ENCODE measurements at places on chromosomes 1 and 21.

- DNase-seq = peak; percentile 31
These were observed 142.5 kb downstream of the ZNF648 start for GRCh38 chr1:181918880-181919525.

DNA sequence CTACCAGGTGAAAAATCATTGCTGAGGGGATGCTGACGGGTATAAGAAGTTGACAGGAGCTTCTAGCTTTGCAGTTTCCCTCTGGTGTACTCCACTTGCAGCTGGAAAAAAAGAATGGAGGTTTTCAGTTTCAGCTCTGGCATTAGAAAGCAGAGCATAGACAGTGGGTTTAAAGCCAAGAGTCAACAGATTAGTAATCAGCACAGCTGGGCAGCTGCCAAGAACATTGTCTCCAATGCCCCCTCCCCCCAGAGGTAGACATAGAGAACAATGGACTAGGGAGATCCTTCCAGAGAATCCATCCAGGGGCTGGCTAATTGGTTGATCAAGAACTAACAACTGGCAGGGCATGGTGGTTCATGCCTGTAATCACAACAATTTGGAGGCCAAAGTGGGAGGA lies 10.1 kb upstream of the ZBTB8B start:
- DNase-seq = no peak

GRCh38 chr1:178038372-178038771 lies 55.5 kb upstream of the RASAL2 start:
- no peak for DNase-seq

DNA sequence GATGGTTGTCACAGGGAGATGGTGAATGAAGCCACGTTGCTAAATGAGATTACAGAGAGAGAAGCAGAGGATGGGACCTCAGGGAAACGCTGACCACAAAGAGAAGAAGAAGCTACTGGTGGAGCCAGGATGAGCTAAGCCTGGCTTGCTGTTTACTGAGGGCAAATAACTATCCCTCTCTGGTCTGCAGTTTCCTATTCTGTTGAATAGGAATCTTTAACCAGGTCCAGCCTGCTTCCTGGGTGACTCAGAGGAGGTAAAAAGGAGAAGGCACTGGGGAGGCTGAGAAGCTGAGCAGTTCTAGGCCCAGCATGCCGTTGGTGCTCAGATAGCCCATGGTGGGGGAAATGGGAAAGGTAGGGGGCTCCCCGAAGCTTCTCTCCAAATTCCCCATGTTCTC lies 29.6 kb downstream of the DMBX1 start:
- no peak for DNase-seq

- no peak for DNase-seq
These were observed 1946.7 kb downstream of the MRPL39 start for GRCh38 chr21:23660560-23660959.

DNA sequence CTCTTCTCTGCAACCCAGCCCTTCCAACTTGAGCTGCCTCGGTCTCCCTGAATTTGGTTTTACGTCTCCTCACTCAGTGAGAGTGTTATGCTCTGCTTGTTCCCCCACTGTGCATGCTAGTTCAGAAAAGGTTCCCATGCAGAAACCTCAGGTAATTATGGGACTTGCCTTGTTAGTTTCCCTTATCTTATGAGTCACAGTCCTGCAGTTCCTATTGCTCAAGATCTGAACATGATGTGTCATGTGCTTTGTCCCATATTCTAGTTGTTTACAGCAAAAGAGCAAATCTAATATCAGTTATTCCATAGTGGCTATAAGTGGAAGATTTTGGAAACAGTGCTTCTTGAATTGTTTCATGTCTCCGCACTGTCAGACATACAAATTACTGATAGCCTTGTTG lies 74.4 kb downstream of the DUSP10 start:
- DNase-seq = no peak

- peak; percentile 59 for DNase-seq
These were observed 64.9 kb upstream of the FCGR2A start for GRCh38 chr1:161440312-161440894.

DNA sequence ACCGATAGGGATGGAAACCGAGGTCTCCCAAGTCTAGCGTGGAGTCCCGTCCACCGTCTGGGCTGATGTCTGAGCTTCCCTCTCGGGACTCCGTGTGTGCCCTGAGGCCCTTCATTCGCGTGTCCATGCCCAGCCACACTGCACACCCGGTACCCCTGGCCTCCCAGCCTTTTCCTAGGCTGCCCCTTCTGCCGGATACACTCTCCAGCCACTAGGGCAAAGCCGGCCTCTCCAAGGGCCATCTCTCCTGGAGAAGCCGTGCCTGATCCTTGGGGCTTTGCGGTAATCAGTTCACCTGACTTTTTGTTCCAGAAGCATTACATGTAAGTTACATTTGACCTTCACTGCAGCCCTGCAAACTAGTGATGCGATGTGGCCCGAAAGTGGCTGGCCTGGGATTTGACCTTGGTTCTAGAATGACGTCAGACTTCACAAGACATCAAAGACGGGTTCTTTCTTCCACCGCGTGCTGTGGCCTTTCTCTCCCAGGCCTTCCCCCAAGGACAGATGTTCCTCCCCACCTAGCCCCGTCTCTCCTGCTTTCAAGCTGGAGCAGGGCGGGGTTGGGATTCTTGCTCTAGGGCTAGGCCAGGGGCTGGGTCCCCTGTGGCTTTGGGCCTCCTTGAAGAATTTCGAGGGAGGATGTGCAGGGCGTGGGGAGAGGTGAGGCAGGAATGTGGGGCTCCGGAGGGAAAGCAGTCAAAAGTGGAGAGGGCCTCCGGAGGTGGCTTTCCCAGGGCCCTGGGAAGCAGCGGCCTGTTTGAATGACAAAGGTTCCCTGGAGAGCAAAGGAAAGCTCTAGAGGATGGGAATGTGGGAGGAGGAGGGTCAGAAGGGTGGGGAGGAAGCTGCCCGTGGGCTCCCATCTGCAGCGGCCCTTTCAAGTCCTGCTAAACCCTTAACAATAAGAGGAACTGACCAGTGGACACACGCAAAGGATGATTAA lies 49.7 kb upstream of the SLC2A1 start:
- no peak for DNase-seq

- no peak for DNase-seq
These were observed 60.2 kb downstream of the DMRTB1 start for GRCh38 chr1:53519421-53519820.

All from renal pelvis (tissue), 12 donors.